ENCODE measurements at places on chromosomes 11 and 22.

GRCh38 chr11:102552447-102553194 is 22.1 kb upstream of the MMP7 start:
- DNase-seq, result no peak

- DNase-seq, result no peak
Observed at GRCh38 chr11:86386746-86387145, 12.1 kb downstream of the CCDC81 start.

GRCh38 chr11:102117472-102118113 is 7.3 kb downstream of the YAP1 start:
- no peak for DNase-seq

- DNase-seq, result no peak
Observed at GRCh38 chr22:26768952-26769351, 111.6 kb downstream of the MIAT start.

DNA sequence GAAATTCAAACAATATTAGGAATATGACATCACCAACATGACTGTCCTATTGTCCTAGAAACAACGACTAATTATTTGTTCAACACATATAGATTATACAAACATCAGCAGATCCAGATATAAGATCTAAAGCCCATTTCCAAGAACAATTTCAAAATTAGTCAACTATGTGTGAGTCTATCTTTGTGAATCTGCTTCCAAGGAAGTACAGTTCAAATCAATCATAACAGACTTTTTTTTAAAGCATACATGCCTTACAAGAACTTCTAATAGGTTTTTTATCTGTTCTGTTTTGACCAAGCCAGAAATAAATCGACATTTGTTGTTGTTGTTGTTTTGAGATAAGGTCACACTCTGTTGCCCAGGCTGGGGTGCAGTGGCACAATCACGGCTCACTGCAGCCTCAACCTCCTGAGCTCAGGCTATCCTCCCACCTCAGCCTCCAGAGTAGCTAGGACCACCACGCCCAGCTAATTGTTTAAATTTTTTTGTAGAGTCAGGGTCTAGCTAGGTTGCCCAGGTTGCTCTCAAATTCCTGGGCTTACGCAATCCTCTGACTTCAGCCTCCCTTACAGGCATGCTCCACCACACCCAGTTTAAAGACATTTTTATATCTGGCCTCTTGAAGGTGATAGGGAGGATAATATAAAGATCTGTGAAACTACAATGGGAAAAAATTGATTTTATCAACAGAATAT is 54.8 kb downstream of the DENND5A start:
- no peak for DNase-seq

DNA sequence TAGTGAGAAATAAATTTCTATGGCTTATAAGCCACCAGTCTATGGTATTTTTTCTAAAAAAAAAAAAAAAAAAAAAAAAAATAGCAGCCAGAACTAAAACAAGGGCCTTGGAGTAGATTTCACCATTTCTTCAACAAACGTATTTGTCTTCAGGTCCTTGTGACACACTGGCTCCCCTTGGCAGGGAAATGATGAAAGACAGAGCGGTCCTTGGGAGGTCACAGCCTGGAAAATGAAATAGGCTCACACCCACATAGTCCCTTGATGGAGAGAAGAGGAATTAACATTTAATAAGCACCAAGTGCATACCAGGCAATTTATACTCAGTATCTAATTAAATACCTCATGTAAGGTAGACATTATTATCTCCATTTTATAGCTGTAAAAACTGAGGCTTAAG is 25.7 kb upstream of the ACER3 start:
- DNase-seq, result no peak

DNA sequence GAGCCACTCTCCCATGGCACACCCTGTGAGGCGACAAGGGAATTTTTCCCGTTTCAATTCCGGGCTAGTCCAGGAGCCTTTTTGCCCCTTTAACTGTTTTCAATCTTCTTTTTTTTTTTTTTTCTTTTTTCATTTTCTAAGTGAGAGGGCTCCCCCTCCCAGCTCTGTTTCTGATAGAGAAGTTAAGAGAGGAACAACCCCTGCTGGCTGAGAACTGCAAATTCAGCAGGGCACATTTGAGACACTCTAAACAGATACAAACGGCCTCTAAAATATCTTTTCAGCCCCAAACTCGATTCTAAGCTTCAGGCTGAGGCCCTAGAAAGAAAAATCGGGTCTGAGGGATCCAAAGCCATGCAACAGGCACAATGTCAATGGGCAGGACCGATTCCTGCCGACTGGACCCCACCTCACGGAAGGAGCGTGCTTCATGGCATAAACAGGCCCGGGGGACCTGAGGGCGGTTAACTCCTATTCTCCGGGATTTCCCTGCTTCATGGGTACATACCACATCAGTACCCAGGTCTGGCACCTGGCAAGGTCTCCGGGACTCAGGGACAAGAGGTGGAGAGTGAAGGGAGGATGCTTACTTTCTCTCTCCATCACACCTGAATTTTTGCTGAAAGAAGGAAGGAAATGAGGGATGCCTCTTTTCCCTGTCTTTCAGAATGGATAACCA is 627.5 kb downstream of the BUD13 start:
- no peak for DNase-seq

DNA sequence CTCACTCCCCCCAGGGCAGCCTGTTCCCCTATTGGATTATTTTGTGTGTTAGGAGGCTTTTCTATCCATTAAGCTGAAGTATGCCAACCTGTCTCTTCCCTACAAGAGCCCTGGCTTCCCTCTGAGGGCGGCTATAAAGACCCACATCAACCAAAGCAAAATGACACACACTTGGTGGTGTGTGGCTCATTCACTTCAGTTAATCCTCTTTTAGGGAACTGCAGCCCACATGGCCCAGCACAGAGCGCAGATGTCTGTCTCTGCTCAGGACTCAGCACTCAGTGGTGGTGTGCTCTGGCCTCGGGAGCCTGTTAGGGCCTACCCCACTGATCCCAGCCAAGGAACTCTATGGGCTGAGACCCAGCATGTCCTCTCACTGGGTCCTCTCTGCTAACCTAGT is 32.2 kb upstream of the LRRC10B start:
- DNase-seq, result no peak

- no peak for DNase-seq
Observed at GRCh38 chr22:48705917-48706605, 1121.6 kb downstream of the BRD1 start.

DNA sequence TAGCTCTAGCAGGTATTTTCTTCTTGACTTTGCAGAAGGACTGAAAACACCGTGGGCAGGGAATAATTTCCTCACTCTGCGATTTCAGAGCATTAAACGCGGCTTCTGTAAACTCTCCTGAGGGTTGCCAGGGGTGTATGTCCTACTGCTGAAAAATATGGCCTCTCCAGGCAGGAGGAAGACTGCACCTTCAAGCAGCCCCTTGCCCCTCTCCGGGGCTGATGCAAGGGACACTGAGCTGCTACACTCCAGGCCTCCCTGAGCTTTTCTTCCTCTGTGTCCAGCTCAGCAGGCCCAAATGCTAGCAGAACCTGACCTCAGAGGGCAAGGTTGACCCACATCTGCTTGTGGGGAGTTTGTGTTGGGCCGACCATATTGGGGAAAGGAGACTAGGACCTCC is 2.2 kb downstream of the CD6 start:
- no peak for DNase-seq

GRCh38 chr22:36770513-36771231 is 5.2 kb downstream of the IFT27 start:
- DNase-seq, result no peak

- DNase-seq, result no peak
Observed at GRCh38 chr22:49677495-49677889, 150.2 kb downstream of the BRD1 start.

DNA sequence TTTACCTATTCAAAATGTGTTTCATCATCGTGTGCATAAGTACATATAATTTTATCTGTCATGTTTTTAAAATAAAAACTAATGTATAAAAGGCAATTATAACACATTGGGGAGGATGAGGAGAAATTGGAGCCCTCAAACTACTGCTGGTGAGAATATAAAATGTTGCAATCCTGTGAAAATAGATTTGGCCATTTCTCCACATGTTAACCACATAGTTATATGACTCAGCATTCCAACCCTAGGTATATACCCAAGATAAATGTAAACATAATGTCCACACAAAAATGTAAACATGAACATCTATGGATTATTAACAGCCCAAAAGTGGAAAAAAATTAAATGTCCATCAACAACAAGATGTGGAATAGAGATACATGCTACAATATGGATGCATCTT is 928.0 kb upstream of the FAT3 start:
- no peak for DNase-seq

DNA sequence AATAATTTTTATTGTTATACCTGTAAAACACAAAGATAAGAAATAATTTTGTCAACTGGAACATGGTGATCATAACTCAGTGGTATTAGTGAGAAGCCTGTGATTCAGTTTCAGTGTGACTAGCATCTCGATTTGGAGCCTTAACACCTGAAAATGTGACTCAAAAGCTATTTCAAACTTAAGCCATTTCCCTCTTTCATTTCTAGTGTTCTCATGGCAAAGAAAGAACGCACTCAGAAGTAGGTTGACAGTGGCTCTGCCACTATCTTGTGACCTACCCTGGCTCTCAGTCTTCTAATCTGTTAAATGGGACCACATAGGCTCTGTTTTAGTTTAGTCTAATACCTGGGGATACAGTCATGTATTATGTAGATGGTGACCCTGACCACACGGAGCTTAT is 62.7 kb downstream of the ISX start:
- DNase-seq, result peak; percentile 36

DNA sequence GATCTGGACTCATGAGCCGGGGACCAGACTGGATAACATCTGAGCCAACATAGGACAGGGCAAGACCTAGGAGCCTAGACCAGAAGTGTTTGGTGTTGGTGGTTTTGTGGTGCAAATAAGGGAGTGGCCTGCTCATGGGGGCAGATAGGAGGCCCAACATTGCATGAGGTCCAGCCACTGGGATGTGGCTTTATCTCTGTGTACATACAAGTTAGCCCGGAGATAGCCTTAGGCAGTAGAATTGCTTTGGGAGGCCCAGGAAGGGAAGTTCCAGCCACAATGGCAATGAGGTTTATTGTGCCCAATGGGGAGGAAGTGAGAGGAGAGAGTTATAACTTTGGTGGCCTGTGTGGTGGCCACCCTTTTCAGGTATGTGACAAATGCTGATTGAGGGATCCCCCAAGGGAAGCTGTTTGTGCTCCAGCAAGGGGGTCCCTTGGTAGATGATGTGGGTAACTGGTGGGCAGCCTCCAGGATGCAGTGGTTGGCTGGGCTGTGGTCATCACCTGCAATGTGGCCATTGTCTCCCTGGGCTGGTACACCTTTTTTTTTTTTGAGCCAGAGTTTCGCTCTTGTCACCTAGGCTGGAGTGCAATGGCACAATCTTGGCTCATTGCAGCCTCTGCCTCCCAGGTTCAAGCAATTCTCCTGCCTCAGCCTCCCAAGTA is 6.4 kb downstream of the LMO2 start:
- DNase-seq, result no peak

DNA sequence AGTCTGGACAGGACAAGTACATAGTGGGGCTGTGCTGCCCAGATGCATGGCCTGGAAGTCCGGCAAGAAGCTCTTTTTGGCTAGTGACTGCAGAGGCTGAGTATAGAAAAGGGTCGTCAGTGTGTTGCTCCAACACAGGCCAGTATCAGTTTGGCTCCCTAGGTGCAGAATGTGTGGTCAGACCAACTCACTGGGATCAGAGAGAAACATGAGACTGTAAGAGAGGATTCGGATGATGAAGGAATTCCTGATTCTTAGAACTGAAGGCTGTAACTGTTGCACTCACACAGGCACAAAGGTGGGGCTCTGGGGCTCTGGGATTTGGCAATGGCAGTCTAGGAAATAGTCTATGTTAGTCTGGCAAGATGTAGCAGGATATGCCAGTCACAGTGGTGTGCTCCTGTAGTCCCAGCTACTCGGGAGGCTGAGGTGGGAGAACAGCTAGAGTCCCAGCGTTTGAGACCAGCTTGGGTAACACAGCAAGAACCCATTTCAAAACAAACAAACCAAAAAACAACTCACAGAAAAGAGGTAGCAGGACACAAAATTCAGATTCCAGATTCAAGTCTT is 11.1 kb upstream of the UPB1 start:
- no peak for DNase-seq

DNA sequence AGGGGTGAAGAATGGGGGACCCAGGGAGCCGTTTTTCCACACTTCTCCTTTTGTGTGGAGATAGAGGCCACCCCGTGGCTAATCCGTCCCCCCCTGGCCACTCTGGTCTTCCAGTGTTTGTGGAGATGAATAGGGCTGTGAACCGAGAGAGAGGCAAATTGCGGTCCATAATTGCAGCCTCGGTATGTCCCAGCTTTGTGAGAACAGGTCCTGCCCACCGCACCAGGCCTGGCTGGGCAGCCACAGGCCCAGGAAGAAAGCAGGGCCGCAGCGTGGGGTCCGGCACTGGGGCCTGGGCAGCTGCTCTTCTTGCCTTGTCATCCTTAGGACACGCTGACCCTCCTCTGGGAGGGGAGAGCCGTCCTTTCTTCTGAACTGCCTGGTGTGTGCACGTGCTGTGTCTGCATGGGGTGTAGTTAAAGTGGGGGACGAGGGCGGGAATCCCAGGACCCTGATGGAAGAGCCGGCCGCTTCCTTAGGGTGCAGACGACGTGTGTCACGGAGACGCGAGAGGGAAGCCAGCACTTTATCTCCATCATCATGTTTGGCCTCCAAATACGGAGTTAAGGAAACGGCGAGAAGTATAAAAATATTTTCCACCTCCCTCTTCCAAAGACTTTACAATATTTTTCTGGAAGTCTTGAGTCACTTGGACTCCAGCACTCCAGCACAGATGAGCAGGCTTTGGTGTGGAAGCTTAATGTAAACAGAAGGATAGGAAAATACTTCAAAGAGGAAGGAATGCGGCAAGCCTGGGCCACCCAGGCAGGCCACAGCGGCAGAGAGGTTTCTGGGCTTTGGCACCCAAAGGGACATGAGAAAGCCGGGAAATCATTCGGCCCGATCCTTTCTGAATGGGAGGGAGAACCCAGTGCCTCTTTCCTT is 1248.4 kb downstream of the BRD1 start:
- no peak for DNase-seq

GRCh38 chr11:11387207-11387606 is 34.2 kb upstream of the CSNK2A3 start:
- no peak for DNase-seq

GRCh38 chr11:76329084-76329648 is 51.8 kb downstream of the THAP12 start:
- no peak for DNase-seq

- DNase-seq, result no peak
Observed at GRCh38 chr11:35887737-35888136, 56.1 kb upstream of the LDLRAD3 start.

GRCh38 chr22:49704345-49705215 is 123.1 kb downstream of the BRD1 start:
- DNase-seq, result no peak

GRCh38 chr22:31179345-31179744 is 19.4 kb downstream of the RNF185 start:
- DNase-seq, result no peak

GRCh38 chr22:23531283-23531956 is 48.7 kb downstream of the IGLL1 start:
- no peak for DNase-seq

DNA sequence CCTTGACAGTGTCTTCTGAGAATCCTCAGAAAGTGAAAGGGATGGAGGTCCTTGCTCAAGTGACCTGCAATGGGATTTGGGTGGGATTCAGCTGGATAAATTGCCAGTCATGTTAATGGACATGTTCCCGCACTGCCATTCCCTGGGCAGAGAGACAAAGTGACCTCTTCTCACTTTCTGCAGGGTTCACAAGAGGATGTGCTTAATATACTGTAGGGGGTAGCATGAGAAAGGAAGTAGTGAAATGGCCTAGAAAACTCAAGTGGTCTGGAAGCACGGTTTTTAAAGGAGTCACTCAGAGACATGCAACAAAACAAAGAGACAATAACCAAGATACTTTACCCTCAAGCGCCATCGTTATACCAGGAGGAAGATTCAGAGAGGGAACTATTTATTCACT is 70.2 kb downstream of the NELL1 start:
- DNase-seq, result no peak

- DNase-seq, result no peak
Observed at GRCh38 chr11:91023731-91024130, 800.9 kb upstream of the CHORDC1 start.
